ENCODE measurements at places on chromosomes 2 and 18.

GRCh38 chr2:29562896-29563295 lies 358.5 kb downstream of the ALK start:
- DNase-seq: no peak

- no peak for DNase-seq
These were observed 177.8 kb downstream of the GBX2 start for GRCh38 chr2:235990344-235990743.

DNA sequence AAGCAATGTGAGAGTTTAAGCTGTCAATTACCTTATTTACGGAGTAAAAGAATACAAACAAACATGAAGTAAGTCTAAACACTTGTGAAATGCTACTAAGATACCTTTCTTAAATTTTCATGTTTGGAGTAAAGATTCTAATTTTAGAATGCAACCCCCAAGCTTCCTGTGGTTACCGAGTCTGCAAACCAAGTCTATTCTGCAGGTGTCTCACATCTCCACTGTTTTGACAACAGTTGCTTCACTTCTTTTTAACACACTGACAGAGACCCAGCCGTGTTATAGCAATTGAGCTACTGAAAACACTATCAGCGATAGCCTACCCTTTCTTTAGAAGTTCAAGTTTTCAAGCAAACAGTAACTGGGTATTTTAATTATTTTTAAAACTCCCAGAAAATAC lies 608.3 kb downstream of the ERBB4 start:
- peak; percentile 53 for DNase-seq

- DNase-seq: no peak
These were observed 84.3 kb downstream of the NEB start for GRCh38 chr2:151649966-151650365.

- no peak for DNase-seq
These were observed 37.0 kb downstream of the MAL start for GRCh38 chr2:95062242-95063085.

- DNase-seq: no peak
These were observed 142.7 kb downstream of the PRKCE start for GRCh38 chr2:45794134-45794617.

DNA sequence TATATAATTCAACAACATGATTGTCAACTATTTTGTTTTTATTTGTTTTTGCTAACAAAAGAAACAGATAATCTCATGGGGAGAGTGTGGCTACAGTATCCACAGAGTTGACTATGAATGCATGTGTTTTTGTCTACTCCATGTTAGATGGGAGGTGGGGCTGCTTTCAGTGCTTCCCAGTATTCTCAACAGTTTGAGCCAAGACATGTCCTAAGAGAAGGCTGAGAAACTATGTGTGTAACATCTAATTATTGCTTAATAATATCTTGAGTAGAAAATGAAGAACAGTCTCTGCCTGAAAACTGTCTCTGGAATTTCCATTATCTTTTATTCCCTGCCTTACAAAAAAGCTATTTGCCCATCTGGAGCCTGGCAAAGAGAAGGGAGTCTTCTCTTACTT lies 178.8 kb upstream of the MMADHC start:
- no peak for DNase-seq

Measured in T-helper 2 cell (primary cell).